ENCODE measurements at places on chromosomes 1 and 21. TPM values are rescaled to one million over a fixed set of nuclear protein-coding genes. Genes with fewer than 3 reads are reported as not detected.

MAP3K21 gene
- total RNA-seq = 15.4 TPM

LIN28A gene
- total RNA-seq = 867 TPM

CYP4A11 gene
- total RNA-seq = 0.59 TPM

HUNK gene
- total RNA-seq = 4.8 TPM

OR2T29 gene
- not detected for total RNA-seq

IL24 gene
- total RNA-seq = not detected

CALML6 gene
- 0.75 TPM for total RNA-seq

GABPA gene
- total RNA-seq = 30.4 TPM

IRF6 gene
- 20.9 TPM for total RNA-seq

SYT11 gene
- 0.40 TPM for total RNA-seq

HPCA gene
- 0.43 TPM for total RNA-seq

OR2M3 gene
- total RNA-seq = not detected

CACHD1 gene
- 29.2 TPM for total RNA-seq

ZSWIM5 gene
- 8.8 TPM for total RNA-seq

OR2T11 gene
- total RNA-seq = not detected

HPCAL4 gene
- not detected for total RNA-seq

CD52 gene
- 4.4 TPM for total RNA-seq

SLC9A1 gene
- 27.6 TPM for total RNA-seq

LMOD1 gene
- total RNA-seq = 0.31 TPM

PTPRC gene
- total RNA-seq = 0.34 TPM

PGLYRP4 gene
- total RNA-seq = not detected

PCSK9 gene
- total RNA-seq = 60.0 TPM

SLAMF8 gene
- total RNA-seq = not detected

ARTN gene
- total RNA-seq = 4.4 TPM

PGLYRP3 gene
- total RNA-seq = not detected

CFHR1 gene
- total RNA-seq = not detected

MIXL1 gene
- total RNA-seq = 16.8 TPM

DCDC2B gene
- not detected for total RNA-seq

RNF186 gene
- not detected for total RNA-seq

KCNT2 gene
- 12.6 TPM for total RNA-seq

PER3 gene
- total RNA-seq = 2.8 TPM

SPATA21 gene
- not detected for total RNA-seq

E2F2 gene
- total RNA-seq = 7.3 TPM

TGFB2 gene
- 0.59 TPM for total RNA-seq

GPR61 gene
- 0.18 TPM for total RNA-seq

MOB3C gene
- 0.99 TPM for total RNA-seq

GBP4 gene
- total RNA-seq = 0.63 TPM

ALPL gene
- total RNA-seq = 106 TPM

CHODL gene
- 2.9 TPM for total RNA-seq

ATP6V1G3 gene
- total RNA-seq = 1.3 TPM

RSPH1 gene
- total RNA-seq = 2.2 TPM

COL24A1 gene
- total RNA-seq = 0.94 TPM

SZT2 gene
- 56.8 TPM for total RNA-seq

TNNT2 gene
- 0.88 TPM for total RNA-seq

CTSS gene
- 0.11 TPM for total RNA-seq

CLDN17 gene
- total RNA-seq = not detected

TMEM240 gene
- total RNA-seq = 7.8 TPM

CYP4X1 gene
- 8.8 TPM for total RNA-seq

MAN1C1 gene
- total RNA-seq = 2.7 TPM

CYYR1 gene
- total RNA-seq = 11.3 TPM

ZFP69B gene
- 8.3 TPM for total RNA-seq
